ENCODE measurements at places on chromosomes 3 and 15. TPM values are rescaled to one million over a fixed set of nuclear protein-coding genes. Genes with fewer than 3 reads are reported as not detected.

The CDC25A gene
- 0.25 TPM for total RNA-seq

The PLCH1 gene
- total RNA-seq = 0.33 TPM

The BFSP2 gene
- total RNA-seq = not detected

The MESP2 gene
- total RNA-seq = not detected

The HIGD2B gene
- total RNA-seq = not detected

The SCAANT1 gene
- total RNA-seq = not detected

The GOLGA8G gene
- not detected for total RNA-seq

The MKRN3 gene
- total RNA-seq = not detected

The SPESP1 gene
- total RNA-seq = 2.0 TPM

The SELENOK gene
- total RNA-seq = 24.9 TPM

The FSIP1 gene
- 0.17 TPM for total RNA-seq

The GOLGA8S gene
- total RNA-seq = 0.05 TPM

The GPR149 gene
- not detected for total RNA-seq

The NCEH1 gene
- 2.9 TPM for total RNA-seq

The ZPLD1 gene
- 0.23 TPM for total RNA-seq

- H3K27ac ChIP-seq = no peak overlapping the region
- H3K4me1 ChIP-seq = no peaks in the 10 kb centered on the region
- H3K27me3 ChIP-seq = no peaks in the 10 kb centered on the region
- no peak overlapping the region for H3K4me3 ChIP-seq
- DNase-seq = no peak
Measured at GRCh38 chr3:160697637-160698380, 20.8 kb downstream of the ARL14 start.

DNA sequence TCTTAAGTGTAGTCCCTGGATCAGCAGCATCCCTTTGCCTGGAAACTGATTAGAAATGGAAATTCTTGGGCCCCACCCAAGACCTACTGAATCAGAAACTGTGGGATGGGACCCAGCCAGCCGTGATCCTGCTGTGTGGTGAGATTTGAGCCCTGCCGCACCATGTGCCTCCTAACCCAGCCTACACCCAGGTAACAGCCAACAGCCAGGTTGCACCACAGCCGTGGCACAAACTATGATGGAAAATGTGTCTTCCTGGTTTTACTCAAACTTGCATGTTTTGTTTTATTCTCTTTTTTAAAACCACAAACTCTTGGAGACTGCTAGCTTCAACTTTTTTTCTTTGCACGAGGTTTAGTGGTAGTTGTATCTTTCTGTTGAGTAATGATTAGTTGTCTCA lies 2.6 kb downstream of the LIMD1 start:
- no peaks in the 10 kb centered on the region for H3K36me3 ChIP-seq
- peaks cover 48% of the 10 kb centered on the region for H3K4me1 ChIP-seq
- DNase-seq = no peak
- peak overlapping the region; percentile 19 for H3K4me3 ChIP-seq
- H3K27me3 ChIP-seq = no peaks in the 10 kb centered on the region
- H3K27ac ChIP-seq = peak overlapping the region; percentile 17

GRCh38 chr3:41742121-41742520 lies 219.8 kb downstream of the ULK4 start:
- H3K36me3 ChIP-seq = no peaks in the 10 kb centered on the region
- no peaks in the 10 kb centered on the region for H3K27me3 ChIP-seq
- no peaks in the 10 kb centered on the region for H3K4me1 ChIP-seq
- DNase-seq = no peak
- H3K27ac ChIP-seq = no peak overlapping the region

DNA sequence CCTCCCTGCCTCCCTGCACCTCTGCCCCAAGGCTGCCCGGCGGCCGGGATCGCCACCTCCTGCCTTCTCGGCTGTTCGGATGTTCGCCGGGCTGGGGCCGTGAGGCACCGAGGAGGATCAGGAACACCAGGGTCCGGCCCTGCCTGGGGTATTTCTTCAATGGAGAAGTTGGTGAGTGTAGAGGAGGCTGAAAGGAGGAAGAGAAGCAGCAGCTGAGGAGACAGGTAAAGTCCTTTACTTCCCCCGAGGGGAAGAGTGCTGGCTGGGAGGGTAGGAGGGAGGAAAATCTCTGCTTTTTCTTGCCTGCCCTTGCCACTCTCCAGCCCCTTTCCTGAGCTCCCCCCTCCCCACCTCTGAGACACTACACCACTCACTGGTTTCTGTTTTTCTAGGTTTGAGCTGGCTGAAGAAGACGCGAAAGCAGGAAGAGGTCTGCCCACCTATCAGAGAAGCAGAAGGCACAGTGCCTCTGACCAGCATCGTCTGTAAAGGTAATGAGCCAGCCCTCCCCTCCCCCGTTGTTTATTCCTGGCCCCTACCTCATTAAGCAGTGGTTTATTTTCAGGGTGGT lies 519 bp downstream of the ASB7 start:
- H3K4me1 ChIP-seq = peaks cover 29% of the 10 kb centered on the region
- H3K27ac ChIP-seq = peak overlapping the region; percentile 90
- H3K27me3 ChIP-seq = no peaks in the 10 kb centered on the region
- DNase-seq = no peak
- peak overlapping the region; percentile 88 for H3K4me3 ChIP-seq

GRCh38 chr3:55554634-55555425 lies 67.7 kb upstream of the WNT5A start:
- H3K4me3 ChIP-seq = no peak overlapping the region
- H3K4me1 ChIP-seq = no peaks in the 10 kb centered on the region
- no peaks in the 10 kb centered on the region for H3K27me3 ChIP-seq
- H3K36me3 ChIP-seq = no peaks in the 10 kb centered on the region
- no peak overlapping the region for H3K27ac ChIP-seq

DNA sequence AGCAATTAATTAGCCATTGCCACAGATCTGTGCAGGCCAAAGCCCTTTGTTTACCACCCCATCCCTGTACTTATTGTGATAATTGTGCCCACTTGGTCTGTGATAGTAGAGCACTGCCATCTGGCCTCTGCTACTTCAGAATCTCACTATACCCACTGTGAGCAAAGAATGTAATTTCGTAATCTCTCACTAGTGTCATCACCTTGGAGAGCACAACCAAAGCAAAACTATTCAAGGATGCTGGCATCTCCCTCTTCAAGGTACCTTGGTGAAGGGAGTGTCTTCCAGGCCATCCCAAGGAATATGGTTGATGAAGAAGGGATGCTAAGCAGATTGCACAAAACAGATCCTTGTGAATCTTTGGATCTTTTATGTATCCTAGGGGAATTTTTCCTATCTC lies 34.7 kb upstream of the NOX5 start:
- no peak for DNase-seq
- no peak overlapping the region for H3K27ac ChIP-seq
- no peak overlapping the region for H3K4me3 ChIP-seq
- H3K4me1 ChIP-seq = no peaks in the 10 kb centered on the region
- no peaks in the 10 kb centered on the region for H3K27me3 ChIP-seq

- no peaks in the 10 kb centered on the region for H3K36me3 ChIP-seq
- DNase-seq = no peak
- no peaks in the 10 kb centered on the region for H3K27me3 ChIP-seq
- H3K27ac ChIP-seq = no peak overlapping the region
Measured at GRCh38 chr3:158532099-158532734, 38.8 kb upstream of the MLF1 start.

GRCh38 chr15:23616536-23616935 lies 31.1 kb downstream of the MAGEL2 start:
- H3K36me3 ChIP-seq = no peaks in the 10 kb centered on the region
- DNase-seq = no peak
- peaks cover 3% of the 10 kb centered on the region for H3K27me3 ChIP-seq

- no peak for DNase-seq
- no peaks in the 10 kb centered on the region for H3K36me3 ChIP-seq
- H3K4me1 ChIP-seq = no peaks in the 10 kb centered on the region
- H3K27me3 ChIP-seq = no peaks in the 10 kb centered on the region
- no peak overlapping the region for H3K27ac ChIP-seq
Measured at GRCh38 chr15:37715101-37715500, 219.3 kb upstream of the TMCO5A start.

GRCh38 chr3:13858768-13859520 lies 20.9 kb downstream of the WNT7A start:
- no peak overlapping the region for H3K27ac ChIP-seq
- peaks cover 3% of the 10 kb centered on the region for H3K27me3 ChIP-seq
- H3K4me3 ChIP-seq = no peak overlapping the region
- no peak for DNase-seq
- no peaks in the 10 kb centered on the region for H3K36me3 ChIP-seq
- no peaks in the 10 kb centered on the region for H3K4me1 ChIP-seq

- no peak overlapping the region for H3K4me3 ChIP-seq
- H3K4me1 ChIP-seq = peaks cover 18% of the 10 kb centered on the region
- DNase-seq = no peak
- H3K27me3 ChIP-seq = no peaks in the 10 kb centered on the region
- no peaks in the 10 kb centered on the region for H3K36me3 ChIP-seq
Measured at GRCh38 chr3:4561661-4562060, 68.5 kb downstream of the ITPR1 start.

- no peak for DNase-seq
- peaks cover 14% of the 10 kb centered on the region for H3K4me1 ChIP-seq
- no peaks in the 10 kb centered on the region for H3K36me3 ChIP-seq
- no peak overlapping the region for H3K27ac ChIP-seq
- H3K27me3 ChIP-seq = peaks cover 44% of the 10 kb centered on the region
- peak overlapping the region; percentile 26 for H3K4me3 ChIP-seq
Measured at GRCh38 chr3:147410526-147411237, 1.5 kb downstream of the ZIC1 start.

DNA sequence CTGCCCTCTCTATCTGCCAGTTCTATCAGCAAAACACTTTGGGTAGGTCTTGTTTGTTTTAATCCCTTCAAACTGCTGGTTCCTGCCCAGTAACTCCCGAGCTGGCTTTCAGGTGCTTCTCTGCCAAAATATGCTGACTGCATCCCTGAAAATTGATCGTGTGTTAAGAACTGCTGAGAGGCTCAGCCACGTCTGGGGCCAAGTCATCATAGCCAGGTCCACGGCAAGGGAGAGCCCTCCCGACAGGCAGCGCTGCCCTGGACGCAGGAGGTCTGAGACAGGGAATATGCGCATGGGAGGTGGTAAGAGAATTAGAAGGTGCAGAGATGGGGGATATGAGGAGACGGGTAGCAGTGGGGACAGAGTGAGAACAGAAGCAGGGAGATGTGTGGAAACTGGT lies 179.7 kb upstream of the TOPAZ1 start:
- no peaks in the 10 kb centered on the region for H3K36me3 ChIP-seq
- no peak overlapping the region for H3K27ac ChIP-seq
- peaks cover 2% of the 10 kb centered on the region for H3K27me3 ChIP-seq
- H3K4me1 ChIP-seq = no peaks in the 10 kb centered on the region

GRCh38 chr15:48355377-48355776 lies 24.1 kb downstream of the DUT start:
- H3K27ac ChIP-seq = no peak overlapping the region
- no peak overlapping the region for H3K4me3 ChIP-seq
- H3K27me3 ChIP-seq = no peaks in the 10 kb centered on the region
- H3K4me1 ChIP-seq = no peaks in the 10 kb centered on the region
- H3K36me3 ChIP-seq = no peaks in the 10 kb centered on the region

DNA sequence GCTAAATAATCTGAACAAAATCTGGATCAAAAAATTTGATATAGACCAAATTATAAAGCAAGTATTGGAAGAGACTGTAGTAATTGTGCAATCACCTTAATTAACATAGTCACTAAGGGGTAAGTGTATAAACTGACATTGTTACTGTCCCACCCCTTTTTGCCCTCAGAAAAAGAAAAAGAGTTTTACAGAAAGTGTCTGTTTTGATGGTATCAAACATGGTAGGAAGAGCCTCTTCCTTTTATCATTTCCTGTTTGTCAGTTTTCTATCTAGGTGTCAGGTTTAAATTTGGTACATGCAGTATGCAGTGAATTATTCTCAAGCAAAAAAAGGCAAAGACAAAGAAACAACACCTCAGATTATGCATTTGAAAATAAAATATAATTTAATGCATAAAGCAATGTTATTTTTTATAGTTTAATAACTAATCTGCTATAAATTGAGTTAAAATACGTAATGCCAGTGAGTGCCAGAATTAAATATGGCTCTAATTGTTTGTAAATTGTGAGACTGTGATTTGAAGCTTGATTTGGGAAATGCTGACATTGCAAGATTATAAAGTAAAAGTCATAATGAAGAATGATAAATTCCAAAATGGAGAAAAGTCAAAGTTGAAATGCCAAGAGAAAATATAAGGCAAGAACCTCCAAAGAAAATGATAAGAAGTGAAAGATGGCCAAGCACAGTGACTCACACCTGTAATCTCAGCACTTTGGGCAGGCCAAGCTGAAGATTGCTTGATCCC lies 30.3 kb upstream of the CMC1 start:
- H3K36me3 ChIP-seq = no peaks in the 10 kb centered on the region
- H3K27me3 ChIP-seq = no peaks in the 10 kb centered on the region
- H3K27ac ChIP-seq = no peak overlapping the region
- no peaks in the 10 kb centered on the region for H3K4me1 ChIP-seq
- DNase-seq = no peak

GRCh38 chr3:72810659-72811434 lies 37.4 kb downstream of the SHQ1 start:
- no peak for DNase-seq
- no peak overlapping the region for H3K27ac ChIP-seq
- H3K4me1 ChIP-seq = no peaks in the 10 kb centered on the region
- H3K27me3 ChIP-seq = no peaks in the 10 kb centered on the region

- no peaks in the 10 kb centered on the region for H3K4me1 ChIP-seq
- no peak overlapping the region for H3K4me3 ChIP-seq
- H3K36me3 ChIP-seq = no peaks in the 10 kb centered on the region
- H3K27me3 ChIP-seq = no peaks in the 10 kb centered on the region
Measured at GRCh38 chr3:178193846-178194245, 342.4 kb upstream of the KCNMB2 start.

DNA sequence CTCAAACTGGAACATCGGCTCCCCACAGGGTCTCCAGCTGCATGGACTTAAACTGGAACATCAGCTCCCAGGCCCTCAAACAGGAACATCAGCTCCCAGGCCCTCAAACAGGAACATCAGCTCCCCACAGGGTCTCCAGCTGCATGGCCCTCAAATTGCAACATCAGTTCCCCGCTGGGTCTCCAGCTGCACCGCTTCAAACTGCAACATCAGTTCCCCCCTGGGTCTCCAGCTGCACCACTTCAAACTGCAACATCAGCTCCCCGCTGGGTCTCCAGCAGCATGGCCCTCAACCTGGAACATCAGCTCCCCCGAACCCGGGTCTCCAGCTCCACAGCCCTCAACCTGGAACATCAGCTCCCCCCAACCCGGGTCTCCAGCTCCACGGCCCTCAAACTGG lies 82.0 kb downstream of the TFRC start:
- no peaks in the 10 kb centered on the region for H3K4me1 ChIP-seq
- H3K27me3 ChIP-seq = no peaks in the 10 kb centered on the region
- H3K36me3 ChIP-seq = no peaks in the 10 kb centered on the region

DNA sequence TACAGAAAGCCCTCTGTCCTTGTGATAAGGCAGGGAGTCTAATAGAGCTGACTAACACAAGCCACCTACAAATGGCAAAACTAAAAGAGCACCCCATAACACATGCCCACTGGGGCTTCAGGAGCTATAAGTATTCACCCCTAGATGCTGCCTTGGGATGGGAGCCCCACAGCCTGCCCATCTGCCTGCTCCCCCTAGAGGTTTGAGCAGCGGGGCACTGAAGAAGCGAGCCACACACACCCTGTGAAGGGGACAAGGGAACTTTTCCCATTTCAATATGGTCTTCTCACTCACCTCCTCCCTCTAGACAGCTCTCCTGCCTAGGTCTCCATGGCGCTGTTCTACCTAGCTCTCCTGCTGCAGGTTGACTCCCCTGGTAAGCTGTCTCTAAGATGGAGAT lies 261.0 kb downstream of the SHQ1 start:
- H3K4me3 ChIP-seq = no peak overlapping the region
- no peak overlapping the region for H3K27ac ChIP-seq
- H3K4me1 ChIP-seq = peaks cover 7% of the 10 kb centered on the region
- no peaks in the 10 kb centered on the region for H3K36me3 ChIP-seq

Data from liver (tissue), 10 donors.